Activated naive CD8-positive, alpha-beta T cell treated with anti-CD3 and anti-CD28 coated beads, Interleukin-2, amount 50 U/mL, for 16 hours (primary cell): ENCODE measurements at places on chromosomes 3 and 15.

- DNase-seq, result no peak
Observed at GRCh38 chr15:26134152-26134551, 271.0 kb upstream of the ATP10A start.

DNA sequence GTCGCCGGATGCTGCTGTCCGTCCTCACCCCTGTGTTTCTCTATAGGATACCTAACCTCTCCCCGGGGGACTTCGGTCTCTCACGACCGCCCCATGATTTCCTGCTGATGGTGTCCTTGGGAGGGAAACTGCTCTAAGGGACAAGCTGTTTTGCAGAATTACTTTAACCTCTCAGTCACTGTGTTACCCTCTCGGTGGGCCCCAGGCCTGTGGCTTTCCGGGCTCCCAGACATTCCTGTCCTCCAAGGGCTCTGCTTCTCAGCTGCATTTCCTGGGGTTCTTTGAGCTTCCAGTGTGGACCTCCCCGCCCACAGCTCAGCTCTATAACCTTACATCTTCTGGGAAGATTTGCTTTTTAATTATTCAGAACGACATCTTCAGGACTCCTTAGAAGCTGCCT, 40.9 kb downstream of the CHST2 start:
- no peak for DNase-seq

DNA sequence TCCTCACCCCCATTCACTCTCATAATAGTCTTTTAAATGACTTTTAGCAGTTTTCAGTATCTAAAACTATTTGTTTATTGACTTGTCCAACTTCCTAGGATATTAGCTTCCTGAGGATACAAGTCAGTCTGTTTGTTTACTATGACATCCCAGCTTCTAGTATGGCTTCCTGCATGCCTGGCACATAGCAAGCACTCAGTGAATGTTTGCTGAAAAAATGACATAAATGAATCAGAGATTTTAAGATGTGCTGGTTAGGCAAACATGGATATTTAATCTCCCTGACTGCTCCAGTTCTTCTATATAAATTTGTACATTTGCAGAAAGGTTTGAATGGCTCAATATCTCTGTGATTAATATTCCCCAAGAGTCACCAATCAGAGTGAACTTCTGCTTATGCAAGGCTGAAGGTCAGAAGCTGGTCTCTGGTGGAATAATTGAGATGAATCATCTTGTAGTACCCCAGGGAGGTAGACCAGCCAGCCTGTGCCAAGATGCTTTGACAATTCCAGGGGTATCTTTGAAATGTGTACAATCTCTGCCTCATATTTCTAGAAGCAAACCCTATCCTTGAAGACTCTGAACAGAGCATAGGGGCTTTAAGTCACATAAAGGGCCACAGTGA, 219.0 kb upstream of the LMCD1 start:
- DNase-seq, result no peak

DNA sequence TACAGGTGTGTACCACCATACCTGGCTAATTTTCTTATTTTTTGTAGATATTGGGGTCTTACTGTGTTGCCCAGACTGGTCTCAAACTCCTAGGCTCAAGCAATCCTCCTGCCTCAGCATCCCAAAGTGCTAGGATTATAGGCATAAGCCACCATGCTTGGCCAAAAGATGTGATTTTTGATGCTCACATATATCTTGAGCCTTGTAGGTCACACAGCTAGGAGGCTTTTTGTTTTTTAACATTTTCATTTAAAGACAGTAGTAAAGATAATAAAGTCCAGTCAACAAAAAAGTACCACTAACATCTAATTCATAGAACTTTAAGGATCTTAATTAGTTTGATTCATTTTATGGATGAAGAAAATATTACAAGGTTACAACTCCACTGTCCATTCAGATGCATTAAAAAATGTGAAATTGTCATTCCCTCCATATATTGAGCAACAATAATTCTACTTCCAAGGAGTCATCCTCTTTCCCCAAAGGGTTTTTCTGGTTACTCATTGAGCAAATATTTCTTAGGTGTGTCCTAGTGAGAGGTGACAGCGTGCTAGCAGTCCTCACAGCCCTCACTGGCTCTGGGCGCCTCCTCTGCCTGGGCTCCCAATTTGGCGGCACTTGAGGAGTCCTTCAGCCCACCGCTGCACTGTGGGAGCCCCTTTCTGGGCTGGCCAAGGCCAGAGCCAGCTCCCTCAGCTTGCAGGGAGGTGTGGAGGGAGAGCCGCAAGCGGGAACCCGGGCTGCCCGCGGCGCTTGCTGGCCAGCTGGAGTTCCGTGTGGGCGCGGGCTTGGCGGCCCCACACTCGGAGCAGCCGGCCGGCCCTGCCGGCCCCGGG, 8.3 kb upstream of the TASOR start:
- DNase-seq, result no peak

DNA sequence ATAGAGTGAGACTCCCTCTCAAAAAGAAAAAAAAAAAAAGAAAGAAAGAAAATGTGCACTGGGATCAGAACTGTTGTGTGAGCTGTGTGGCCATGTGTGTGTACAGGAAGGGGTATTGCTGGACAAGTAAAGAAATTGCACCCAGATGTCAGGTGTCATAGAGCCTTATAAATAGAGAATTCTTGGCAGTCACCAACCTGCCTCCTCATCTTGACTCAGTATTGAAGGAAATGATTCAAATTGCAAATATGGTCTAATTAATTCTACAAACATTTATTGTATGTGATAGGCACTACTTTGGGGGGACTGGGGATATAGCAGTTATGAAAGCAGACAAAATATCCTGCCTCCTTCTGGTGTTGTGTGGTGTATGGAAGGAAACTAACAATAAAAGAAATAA, 243.8 kb upstream of the TTC14 start:
- no peak for DNase-seq

DNA sequence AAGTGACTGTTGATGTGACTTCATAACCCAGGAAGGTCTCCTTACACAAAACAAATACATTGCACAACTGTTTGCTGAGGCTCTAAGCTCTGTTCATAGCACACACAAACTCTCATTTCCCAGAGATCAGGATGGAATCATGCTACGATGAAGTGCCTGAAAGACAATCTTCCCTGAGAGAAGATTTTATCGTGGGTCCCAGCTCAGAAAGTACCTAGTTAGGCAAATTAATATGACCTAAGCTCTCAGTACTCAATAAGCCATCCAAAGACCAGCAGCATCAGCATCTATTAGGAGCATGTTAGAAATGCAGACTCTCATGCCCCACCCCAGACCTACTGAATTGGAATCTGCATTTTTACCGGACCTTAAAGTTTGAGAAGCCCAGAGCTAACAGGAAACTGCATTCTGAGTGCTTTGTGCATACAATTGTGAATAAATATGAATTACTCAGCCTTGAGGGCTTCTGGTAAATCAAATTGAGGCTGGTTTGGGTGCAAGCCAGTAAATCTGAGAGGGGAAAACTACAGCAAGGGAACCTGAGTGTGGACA, 161.5 kb upstream of the C2CD4B start:
- DNase-seq, result no peak

DNA sequence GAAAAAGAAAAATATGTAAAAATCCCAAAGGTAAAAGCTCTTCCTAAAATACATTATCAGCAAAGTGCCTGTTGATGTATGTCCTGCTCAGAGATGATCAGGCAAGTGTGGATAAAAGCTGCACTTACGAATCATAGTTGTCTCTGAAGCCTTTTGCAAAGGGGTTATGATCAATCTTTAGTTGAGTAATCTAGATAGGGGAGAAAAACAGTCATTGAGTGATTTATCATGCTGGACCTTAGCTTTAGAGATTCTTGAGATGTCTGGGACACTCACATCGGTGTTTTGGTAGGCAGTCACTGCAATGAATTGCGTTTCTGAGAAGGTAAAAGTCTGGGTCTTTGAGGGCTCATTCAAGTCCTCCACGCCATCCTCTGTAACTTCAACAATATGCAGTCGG, 3.7 kb downstream of the EOMES start:
- DNase-seq, result no peak

GRCh38 chr3:182843478-182843877, 50.2 kb downstream of the ATP11B start:
- DNase-seq, result no peak

- no peak for DNase-seq
Observed at GRCh38 chr15:52259503-52259902, 36.1 kb downstream of the MYO5C start.

- no peak for DNase-seq
Observed at GRCh38 chr15:99873451-99873850, 140.2 kb upstream of the LYSMD4 start.

- no peak for DNase-seq
Observed at GRCh38 chr15:41231422-41232226, 556 bp downstream of the CHP1 start.

DNA sequence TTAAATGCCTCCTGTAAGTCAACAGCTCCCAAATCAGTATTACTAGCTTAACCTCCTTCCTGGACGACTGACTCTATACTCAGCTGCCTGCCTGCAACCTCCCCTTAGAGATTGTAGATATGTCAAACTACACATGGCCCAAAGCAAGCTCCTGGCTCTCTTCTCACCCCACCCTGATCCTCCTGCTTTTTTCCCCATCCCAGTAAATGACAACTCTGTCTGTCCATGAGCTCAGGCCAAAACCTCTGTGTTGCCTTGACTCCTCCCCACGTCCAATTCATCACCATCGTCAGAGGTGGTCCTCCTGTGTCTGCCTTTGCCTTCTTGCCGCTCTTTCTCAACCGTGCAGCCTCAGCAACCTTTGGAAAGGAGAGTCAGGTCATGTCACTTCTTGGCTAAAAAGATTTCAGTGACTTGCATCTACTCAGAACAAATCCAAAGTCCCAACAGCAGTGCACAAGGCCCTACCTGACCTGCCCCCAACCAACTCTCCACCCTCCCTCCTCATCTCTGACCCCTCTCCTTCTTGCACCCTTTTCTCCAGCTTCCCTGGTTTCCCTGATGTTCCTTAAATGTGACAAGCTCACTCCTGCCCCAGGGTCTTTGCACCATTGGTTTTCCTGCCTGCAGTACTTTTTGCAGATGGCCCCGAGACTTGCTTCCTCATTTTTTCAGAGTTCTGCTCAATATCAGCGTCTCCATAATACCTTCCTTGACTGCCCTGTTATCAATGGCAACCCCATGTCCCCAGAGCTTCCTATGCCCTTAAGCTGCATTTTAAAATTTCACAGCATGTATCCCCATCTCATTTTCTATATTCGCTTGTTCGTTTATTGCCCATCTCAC, 52.8 kb downstream of the LSM3 start:
- DNase-seq, result no peak

- DNase-seq, result no peak
Observed at GRCh38 chr3:139978966-139979365, 44.0 kb downstream of the CLSTN2 start.

GRCh38 chr15:33064878-33065277, 129.6 kb downstream of the FMN1 start:
- no peak for DNase-seq

DNA sequence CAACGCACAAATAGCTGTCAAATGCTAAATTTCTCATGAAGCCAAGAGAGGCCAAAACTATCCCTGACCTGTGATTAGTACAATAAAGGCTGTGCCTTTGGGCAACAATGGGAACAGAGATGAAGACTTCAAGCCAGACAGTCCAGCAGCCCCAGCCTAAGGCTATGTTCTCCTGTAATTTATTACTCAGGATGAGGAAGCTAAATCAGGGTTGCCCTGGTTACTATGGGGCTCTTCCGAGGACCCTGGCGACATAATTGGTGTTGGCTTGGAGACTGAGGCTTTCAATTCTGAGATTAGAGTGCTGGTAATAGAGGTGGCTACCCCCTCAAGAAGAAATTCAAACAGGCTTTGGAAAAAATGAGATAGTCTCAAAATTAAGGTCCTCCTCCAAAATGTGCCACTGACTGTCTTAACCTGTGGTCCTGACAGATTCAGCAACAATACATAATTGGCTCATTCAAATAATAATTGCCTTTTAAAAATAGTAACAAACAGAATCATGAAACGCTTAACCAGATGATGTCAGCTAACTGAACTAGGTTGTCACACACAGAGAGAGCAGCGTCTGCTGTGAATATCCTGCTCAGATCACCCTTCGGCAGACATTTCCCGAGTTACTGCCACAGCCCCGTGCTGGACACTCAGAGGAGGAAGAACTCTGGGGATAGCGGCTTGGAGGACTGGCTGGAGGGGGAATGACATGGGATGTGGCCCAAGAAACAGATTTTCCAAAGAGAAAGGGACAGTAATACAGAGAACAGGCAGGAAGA, 43.0 kb downstream of the NSMCE3 start:
- DNase-seq, result no peak

DNA sequence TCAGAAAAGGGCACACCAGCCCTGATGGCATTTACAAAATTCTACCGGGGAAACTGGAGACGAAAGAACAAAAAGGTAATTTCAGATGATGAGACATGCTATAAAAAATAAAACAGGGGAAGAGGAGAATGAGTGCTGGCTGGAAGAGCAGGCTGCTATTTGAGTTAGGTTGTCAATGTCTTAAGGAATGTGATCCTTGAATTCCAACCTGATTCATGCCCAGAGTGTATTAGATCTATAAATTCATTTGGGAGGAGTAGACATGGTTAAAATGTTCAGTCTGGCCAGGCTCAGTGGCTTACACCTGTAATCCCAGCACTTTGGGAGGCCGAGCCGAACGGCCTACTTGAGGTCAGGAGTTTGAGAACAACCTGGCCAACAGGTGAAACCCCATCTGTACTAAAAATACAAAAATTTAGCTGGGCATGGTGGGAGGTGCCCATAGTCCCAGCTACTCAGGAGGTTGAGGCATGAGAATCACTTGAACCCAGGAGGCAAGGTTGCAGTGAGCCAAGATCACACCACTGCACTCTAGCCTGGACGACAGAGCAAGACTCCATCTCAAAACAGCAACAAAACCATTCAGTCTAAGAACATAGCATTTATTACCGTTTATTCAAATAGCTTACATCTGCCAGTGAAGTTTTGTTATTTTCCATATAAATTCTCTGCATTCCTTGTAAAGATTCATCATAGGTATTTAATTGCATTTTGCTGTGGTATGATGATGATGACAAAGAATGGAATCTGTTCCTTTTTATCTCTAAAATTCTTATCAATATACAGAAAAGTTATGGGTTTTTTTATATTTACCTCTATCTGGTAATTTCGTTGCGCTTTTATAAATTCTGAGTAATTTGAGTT, 126.7 kb upstream of the NR2E3 start:
- no peak for DNase-seq

DNA sequence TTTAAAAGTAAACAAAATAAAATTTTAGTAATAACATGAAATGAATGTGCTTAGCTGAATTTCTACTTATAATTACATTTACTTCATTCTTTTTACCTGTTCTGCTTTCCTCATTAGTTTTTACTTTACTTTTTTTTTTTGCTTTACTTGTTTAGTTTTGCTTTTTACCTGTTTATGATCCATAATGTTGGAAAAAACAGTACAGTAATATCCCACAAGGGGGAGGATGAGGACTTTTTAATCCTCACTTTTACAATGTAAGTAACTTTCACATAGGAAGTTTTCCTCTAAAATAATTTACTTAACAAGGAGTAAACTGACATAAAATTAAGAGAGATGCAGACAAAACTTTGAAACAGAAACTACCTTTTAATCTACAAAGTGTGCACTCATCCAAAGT, 268.7 kb downstream of the TBC1D5 start:
- no peak for DNase-seq

DNA sequence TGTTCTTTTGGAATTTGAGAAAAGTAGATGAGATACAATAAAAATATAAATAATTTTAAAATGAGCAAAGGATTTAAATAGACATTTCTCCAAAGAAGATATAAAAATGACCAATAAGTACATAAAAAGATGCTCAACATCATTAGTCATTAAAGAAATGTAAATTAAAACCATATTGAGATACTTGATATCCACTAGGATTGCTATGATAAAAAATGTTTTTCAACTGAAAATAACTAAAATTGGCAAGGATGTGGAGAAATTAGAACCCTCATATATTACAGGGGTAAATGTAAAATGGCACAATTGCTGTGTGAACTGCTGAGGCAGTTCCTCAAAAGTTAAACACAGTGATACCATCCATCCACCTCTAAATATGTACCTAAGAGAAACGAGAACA, 38.8 kb downstream of the LRRFIP2 start:
- DNase-seq, result no peak
